ENCODE measurements at places on chromosomes 3 and 15.

DNA sequence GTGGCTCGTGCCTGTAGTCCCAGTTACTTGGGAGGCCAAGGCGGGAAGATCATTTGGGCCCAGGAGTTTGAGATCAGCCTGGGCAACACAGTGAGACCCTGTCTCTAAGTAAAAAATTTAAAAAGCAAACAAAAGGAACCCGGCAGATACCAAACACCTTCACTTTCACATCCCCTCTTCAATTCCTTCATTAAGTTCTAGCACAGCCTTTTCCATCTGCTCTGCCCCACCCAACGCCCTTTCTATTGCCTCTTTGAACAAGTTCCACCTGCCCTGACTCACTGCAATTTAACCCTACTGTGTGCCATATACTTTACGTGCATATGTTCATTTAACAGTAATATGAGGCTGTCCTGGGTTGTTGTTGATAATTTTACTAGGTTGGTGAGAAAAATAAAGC lies 12.4 kb upstream of the SPG11 start:
- no peak for DNase-seq

- DNase-seq: no peak
These were observed 281.9 kb upstream of the DPH6 start for GRCh38 chr15:35827911-35828310.

DNA sequence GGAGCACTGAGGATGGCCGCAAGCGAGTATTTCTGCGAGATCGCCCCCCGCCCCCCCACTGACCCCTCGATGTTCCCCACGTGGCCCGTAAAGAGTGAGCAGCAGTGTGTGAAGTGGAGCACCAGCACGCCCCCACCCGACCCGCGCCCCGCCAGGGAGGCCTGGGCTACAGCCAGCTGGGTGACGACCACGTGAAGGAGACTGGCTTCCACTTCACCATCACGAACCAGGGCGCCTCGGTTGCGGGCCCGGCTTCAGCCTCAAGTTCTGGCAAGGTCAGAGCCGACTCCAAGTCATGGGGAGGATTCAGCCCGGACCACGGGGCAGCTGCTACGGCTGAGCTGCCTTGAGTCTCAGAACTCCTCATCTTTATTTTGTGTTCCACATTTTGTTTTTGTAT lies 2.4 kb upstream of the RNU5B-1 start:
- DNase-seq: no peak

- DNase-seq: no peak
These were observed 75.9 kb upstream of the TMC3 start for GRCh38 chr15:81449836-81450474.

GRCh38 chr15:59274126-59274970 lies 67.7 kb downstream of the LDHAL6B start:
- no peak for DNase-seq
